ENCODE measurements at places on chromosomes 12 and 14. TPM values are rescaled to one million over a fixed set of nuclear protein-coding genes. Genes with fewer than 3 reads are reported as not detected.
A peak's percentile ranks its signal among the peaks of the same experiment; 100 is the strongest.

NKX2-1 gene
- total RNA-seq = 0.22 TPM

NGB gene
- total RNA-seq = not detected

DYRK2 gene
- total RNA-seq = 25.5 TPM

E2F7 gene
- 0.27 TPM for total RNA-seq

SLC25A21 gene
- total RNA-seq = 1.4 TPM

KRT6C gene
- total RNA-seq = not detected

DNA sequence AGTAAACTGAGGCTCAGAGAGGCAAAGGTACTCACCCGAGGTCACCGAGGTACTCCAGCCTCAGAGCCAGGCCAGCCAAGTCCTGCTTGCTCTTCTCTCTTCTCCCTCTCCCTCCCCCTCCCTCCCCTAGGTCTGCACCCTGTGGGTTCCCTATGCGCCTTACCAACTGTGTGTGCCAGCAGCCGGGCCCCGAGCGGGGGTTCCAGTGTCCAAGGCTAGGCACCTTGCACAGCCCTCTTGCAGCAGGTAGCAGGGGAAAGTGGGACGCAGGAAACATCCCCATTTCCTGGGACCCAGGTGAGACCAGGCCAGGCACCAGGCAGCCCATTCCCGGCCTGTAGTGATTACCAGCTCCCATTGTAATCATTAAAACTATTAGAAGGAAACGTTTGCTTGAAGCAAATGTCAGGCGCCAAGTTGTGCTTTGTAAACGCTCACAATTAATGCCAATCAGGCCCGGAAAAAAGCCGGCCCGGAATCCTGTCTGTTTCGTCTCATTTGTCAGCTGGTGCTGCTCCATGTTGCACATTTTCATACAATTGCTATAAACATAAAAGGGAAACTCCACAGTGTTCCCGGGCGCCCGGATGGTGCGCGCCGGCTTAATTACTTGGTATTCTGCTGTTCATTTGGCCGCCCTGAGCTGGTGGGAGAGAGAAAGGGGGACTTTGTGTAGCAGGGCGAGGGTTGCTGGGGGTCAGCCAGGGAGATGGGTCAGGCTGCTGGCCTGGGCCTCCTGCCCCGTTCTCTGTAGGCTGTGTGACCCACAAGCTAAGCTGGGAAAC lies 11.9 kb downstream of the FAM222A start:
- no peak for DNase-seq

DNA sequence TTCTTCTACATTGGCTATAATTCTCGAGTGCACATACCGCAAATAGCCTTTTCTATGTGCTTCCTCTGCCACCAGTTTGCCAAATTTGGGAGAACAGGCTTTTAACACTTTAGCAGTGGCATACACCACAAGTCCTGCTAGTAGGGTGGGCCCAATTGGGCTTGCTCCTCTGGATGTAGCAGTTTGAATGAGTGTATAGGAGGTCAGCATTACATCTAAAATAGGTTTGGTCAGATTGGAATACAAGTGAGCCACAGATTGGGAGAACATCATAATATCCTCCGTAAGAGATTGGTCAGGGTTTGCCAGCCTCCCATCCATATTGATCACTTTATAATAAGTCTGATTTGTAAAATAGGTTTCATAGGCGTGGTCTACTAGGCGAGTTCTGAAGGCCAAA lies 902 bp downstream of the ABCD2 start:
- no peak for DNase-seq

DNA sequence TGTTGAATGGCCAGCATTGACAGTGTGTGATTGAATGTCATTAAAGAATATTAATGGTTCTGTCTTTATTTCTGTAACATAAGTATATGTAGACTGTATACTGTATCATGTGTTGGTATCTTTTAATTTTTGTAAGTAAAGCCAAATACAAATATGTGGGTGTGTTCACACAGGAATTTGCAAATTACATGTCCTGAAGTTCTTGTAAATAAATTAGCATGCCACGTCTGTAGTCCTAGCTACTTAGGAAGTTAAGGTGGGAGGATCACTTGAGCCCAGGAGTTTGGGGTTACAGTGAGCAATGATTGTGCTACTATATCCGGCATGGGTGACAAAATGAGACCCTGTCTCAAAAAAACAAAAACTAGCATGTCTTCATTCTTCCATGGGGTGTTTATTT lies 99.1 kb downstream of the KICS2 start:
- DNase-seq = no peak

- no peak for DNase-seq
Observed at GRCh38 chr12:1974812-1975211, 29.4 kb downstream of the DCP1B start.

DNA sequence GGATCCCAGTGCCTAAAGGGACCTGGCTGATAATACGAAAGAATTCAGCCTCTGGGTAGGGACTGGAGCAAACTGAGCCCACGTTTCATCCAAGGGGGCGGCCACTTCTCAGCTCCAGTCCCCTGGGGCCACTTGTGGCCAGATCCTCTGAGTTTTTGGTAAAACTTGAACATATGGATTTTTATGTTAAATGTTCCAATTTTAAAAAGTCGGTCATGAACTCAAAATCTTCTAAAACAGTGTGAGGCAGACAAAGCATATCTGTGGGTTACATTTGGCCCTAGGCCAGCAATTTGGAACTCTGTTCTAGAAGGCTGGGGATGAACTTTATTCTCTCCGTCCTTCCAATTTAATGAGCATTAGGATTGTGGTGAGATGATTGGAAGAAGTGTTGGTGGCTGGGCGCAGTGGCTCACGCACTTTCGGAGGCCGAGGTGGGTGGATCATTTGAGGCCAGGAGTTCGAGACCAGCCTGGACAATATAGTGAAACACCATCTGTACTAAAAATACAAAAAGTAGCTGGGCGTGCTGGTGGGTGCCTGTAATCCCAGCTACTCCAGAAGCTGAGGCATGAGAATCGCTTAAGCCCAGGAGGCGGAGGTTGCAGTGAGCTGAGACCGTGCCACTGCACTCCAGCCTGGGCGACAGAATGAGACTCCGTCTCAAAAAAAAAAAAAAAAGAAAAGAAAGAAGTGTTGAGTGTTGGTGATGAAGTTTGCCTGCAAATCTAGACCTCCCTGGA lies 3.0 kb upstream of the PPP1CC start:
- no peak for DNase-seq

DNA sequence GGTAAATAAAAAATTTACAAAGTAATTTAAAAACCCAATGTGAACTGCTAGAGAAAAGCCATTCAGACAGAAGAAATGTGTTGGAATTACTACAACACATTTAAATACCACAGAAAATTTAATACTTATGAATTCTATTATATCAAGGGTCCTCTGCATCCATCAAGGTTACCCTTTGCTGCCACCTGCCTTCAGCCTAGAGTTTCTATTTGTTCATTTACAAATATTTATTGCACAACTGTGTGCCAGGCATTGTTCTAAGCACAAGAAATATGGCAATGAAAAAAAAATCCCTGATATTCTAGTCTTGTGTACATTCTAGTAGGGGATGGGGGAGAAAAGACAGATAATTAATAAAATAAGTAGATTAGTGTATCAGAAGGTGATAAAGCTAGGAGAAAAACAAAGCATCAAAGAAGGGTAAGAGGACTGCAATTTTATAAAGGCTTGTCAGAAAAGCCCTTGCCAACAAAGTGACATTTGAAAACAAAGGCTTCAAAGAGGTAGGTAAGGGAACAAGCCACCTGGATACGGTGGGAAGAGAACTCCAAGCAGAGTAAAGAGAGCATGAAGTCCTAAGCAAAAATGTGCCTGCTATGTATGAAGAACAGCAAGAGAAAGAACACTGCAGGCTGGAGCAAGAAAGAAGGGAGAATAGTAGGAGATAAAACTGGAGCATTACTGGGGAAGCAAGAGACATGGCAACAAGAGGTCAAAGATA lies 59.1 kb upstream of the SLC6A13 start:
- no peak for DNase-seq

- peak; percentile 45 for DNase-seq
Observed at GRCh38 chr12:1846421-1847405, 26.3 kb downstream of the LRTM2 start.

DNA sequence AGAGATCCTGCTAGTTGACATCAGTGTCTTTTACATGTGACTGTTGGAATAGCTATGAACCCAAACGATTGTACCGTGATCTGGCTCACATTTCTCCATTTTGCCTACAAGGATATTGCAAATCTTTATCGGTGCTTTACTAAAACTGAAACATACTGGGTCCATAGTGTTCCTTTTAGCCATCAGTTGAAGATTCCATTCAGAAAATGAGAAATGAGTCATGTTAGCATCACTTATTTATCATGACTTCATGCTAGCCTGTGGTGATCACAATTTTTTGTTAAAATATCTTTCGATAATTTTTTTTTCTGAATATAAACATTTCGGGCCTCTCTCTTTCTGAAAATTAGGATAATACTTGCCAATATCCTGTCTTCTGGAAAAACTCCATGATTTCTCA lies 210.3 kb downstream of the EGLN3 start:
- no peak for DNase-seq

GRCh38 chr12:125140279-125141209 lies 75.3 kb downstream of the AACS start:
- DNase-seq = no peak

GRCh38 chr12:115335048-115335447 lies 651.1 kb upstream of the TBX3 start:
- no peak for DNase-seq

GRCh38 chr12:114911196-114911595 lies 227.2 kb upstream of the TBX3 start:
- DNase-seq = no peak

GRCh38 chr12:76007640-76008039 lies 23.9 kb downstream of the PHLDA1 start:
- no peak for DNase-seq

- DNase-seq = no peak
Observed at GRCh38 chr12:2687058-2687457, 107.7 kb upstream of the FKBP4 start.

DNA sequence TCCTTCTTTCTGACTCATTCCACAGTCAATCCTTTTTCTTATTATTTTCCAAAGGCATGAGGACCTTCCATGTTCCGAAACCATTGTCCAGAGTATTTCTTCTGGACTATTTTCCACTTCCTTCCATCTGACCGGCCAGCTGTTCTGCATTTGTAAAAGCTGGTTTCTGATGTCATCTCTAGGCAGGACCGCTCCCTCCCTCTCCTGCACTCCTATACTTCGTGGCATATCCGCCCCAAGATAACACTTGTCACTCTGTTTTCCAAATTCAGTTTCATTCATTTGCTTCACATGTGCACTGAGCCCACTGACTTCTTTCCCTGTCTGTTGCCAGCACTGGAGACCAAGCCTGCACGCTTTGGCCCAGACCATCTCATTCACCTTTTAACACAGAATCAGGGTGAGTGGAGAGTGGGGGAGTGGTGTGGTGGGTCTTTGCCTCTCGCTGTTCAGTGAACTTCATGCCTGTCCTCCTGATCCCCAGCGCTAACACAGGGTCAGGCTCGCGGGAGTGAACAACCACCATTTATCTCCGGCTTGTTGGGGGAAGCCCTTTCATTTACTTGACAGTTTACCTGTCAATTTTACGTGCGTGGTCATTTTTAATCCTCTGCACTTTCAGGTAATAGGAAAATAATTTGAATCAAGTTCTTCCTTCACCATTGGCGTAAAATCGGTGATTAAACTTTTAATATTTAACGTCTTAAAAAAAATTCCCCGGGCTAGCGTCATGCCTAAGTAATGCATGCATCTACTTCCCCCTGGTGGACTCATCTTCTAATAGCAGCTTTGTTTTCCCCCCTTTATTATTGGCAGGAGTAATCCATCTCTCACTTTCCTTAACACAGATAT lies 52.5 kb downstream of the C12orf75 start:
- DNase-seq = no peak

- no peak for DNase-seq
Observed at GRCh38 chr12:26028953-26029735, 70.7 kb downstream of the RASSF8 start.

DNA sequence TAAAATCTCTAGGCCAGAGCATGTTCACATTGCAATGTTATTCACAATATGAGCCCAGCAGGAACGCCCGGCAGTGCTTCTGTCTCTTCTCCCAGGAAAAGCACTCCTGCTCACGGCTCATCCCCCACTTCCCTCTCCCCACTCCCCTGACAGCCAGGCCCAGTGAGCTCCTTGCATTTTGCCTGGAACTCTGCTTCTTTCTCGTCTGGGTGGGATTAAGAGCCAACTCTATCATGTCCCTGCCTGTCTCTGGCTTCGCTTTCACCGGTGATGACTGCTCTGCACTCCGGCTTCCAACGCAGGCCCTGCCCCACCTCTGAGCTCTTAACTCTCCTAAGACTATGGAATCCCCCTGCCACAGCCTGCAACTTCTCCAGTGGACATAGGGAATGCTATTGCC lies 2.5 kb downstream of the PLEK2 start:
- DNase-seq = no peak

DNA sequence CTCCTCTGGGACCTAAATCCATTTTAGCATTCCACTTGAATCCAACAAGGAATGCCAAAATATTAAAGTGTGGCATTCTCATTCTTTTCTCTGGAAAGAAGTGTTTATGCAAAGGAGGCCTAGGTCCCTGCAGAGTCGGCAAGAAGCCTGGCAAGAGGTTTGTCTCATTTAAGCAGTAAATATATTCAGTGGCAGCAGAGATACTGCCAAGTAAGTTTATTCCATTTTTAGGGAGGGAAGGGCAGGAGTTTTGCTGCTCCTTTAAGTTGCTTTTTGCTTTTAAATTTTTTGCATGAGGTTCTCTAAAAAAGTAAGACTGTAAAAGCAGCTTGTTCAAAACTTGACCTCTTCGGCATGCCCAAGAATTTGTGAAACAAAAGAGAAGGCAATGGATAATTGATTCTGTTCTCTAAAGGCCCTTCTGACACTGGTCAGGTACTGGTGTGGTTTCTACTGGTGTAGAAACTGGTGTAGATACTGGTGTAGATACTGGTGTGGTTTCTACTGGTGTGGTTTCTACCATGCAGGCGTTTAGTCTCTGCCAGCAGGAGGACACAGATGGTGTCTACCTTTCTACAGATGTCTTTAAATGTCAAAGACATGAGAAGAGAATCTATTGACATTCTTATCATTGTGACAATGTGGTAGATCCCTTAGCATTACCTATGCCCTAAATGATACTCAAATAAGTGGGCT lies 107.3 kb downstream of the SAMD4A start:
- no peak for DNase-seq

DNA sequence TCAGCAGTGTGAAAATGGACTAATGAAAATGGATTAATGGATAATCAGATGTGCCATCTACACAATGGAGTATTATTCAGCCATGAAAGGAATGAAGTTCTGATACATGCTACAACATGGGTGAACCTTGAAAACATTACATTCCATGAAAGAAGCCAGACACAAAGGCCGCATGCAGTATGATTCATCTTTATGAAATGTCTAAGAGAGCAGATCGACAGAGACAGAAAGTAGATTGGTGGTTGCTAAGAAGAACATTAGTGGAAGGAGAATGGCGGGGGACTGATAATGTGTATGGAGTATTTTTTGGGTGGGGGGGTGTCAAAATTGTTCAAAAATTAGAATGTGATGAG lies 47.3 kb downstream of the PRKAB1 start:
- DNase-seq = no peak

- no peak for DNase-seq
Observed at GRCh38 chr14:93150227-93151208, 34.2 kb downstream of the MOAP1 start.

- no peak for DNase-seq
Observed at GRCh38 chr14:35534208-35534872, 376 bp downstream of the INSM2 start.

GRCh38 chr12:4762773-4763172 lies 42.6 kb downstream of the GALNT8 start:
- no peak for DNase-seq
